ENCODE measurements at places on chromosomes 3 and 15. TPM values are rescaled to one million over a fixed set of nuclear protein-coding genes. Genes with fewer than 3 reads are reported as not detected.

FES gene
- total RNA-seq = 9.7 TPM

KCNMB2 gene
- not detected for total RNA-seq

NR1D2 gene
- 41.0 TPM for total RNA-seq

CLDN18 gene
- total RNA-seq = not detected

LARP6 gene
- 78.3 TPM for total RNA-seq

IL12A gene
- total RNA-seq = 0.90 TPM

LMAN1L gene
- total RNA-seq = not detected

WDR72 gene
- total RNA-seq = not detected

EOMES gene
- not detected for total RNA-seq

GOLGA8R gene
- 1.1 TPM for total RNA-seq

C2CD4A gene
- total RNA-seq = not detected

ARNT2 gene
- total RNA-seq = 14.7 TPM

ADAMTS9 gene
- 1.1 TPM for total RNA-seq

MAP6D1 gene
- 1.9 TPM for total RNA-seq

APOD gene
- not detected for total RNA-seq

ZSCAN29 gene
- 9.4 TPM for total RNA-seq

ATP2B2 gene
- total RNA-seq = under 0.01 TPM

SLC28A2 gene
- total RNA-seq = not detected

ARHGEF3 gene
- 2.3 TPM for total RNA-seq

IL17RD gene
- 0.72 TPM for total RNA-seq

CNOT10 gene
- 19.4 TPM for total RNA-seq

GPR149 gene
- not detected for total RNA-seq

EPHB3 gene
- 0.83 TPM for total RNA-seq

NISCH gene
- total RNA-seq = 36.9 TPM

GRAMD1C gene
- 5.0 TPM for total RNA-seq

CD86 gene
- total RNA-seq = not detected

OR5K2 gene
- total RNA-seq = not detected

ARPP19 gene
- 65.2 TPM for total RNA-seq

GJD2 gene
- total RNA-seq = not detected

HCLS1 gene
- total RNA-seq = 0.56 TPM

TARS3 gene
- total RNA-seq = 9.3 TPM

IGF2BP2 gene
- total RNA-seq = 126 TPM

HAUS2 gene
- 22.4 TPM for total RNA-seq

ATP13A4 gene
- total RNA-seq = not detected

ARGFX gene
- total RNA-seq = not detected

ELP6 gene
- total RNA-seq = 31.4 TPM

GOLGA6L7 gene
- not detected for total RNA-seq

PRR23B gene
- not detected for total RNA-seq

PPP1R14D gene
- not detected for total RNA-seq

ACOX2 gene
- 17.8 TPM for total RNA-seq

LINGO1 gene
- not detected for total RNA-seq

SLC25A20 gene
- total RNA-seq = 29.2 TPM

TMC3 gene
- not detected for total RNA-seq

AADACL2 gene
- total RNA-seq = not detected

C3orf20 gene
- not detected for total RNA-seq

ACKR2 gene
- total RNA-seq = not detected

GOLGA8T gene
- not detected for total RNA-seq

ANAPC13 gene
- total RNA-seq = 82.8 TPM

ADAMTSL3 gene
- total RNA-seq = under 0.01 TPM

LRRC28 gene
- 17.5 TPM for total RNA-seq

ISG20 gene
- total RNA-seq = 0.72 TPM

REC114 gene
- not detected for total RNA-seq

HES1 gene
- 8.3 TPM for total RNA-seq

MYO9A gene
- 49.5 TPM for total RNA-seq

TUSC7 gene
- not detected for total RNA-seq

LNP1 gene
- total RNA-seq = 2.2 TPM

Measured in IMR-90 (cell line).